ENCODE measurements at places on chromosomes 1 and 21.

- no peak for DNase-seq
Observed at GRCh38 chr1:153333902-153334301, 14.7 kb downstream of the PGLYRP4 start.

DNA sequence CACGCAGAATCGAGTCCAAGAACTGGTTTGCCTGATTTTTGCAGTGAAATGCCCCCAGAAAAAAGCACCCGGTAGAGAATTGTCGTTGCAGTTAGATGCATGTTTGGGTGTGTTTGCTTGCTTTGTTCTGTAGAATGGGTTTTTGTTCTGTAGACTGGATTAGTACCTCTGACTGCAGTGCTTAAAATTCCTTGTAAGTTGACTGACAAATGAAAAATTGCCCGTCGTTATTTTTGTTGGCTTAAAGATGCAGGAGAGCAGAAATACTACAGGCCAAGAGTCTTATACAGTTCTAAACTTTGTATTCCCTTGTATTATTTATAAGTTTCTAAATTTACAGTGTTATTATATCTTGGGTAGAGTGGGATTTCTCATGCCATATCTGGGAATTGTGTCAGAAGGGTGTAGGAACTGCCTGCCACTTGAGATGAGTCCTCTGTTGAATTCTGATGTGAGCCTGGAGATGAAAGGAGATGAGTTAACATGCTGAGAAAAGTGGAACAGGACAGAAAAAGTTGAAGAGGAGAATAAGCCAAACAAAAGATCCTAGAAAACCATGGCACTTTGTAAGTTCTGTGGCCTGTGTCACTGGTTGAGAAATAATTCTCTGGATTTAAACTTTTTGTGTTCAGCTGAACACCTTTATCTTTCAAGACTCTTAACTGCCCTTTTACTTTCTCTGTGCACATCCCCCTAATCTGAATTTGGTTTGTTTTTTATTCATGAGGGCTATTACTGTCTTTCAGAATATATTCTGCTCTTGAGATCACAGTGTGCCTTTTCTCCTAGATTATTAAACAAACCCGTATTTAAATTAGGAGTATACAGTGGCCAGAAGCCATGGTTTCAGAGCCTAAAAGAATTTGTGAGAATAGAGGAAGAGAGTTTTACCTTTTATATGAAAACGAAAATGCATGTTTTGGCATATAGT is 1.4 kb downstream of the DESI2 start:
- DNase-seq: no peak

DNA sequence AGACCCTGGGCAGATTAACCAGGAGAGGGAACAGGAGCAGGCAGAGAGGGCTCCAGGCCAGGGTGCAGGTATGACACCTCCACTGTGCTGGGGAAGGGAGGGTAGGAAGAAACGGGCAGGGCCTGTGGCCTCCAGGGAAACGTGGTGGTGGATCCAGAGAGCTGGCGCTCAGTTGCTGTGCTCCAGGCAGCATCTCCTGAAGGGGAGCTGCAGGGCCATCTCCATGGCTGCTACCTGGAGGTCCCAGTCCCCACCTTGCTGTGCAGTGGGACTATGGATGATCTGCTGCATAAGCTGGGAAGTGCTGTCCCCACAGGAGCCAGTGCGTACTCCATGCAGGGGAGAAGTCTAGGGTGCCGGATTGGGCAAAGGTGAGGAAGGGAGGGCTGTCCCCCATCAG is 125.9 kb upstream of the RUNX3 start:
- no peak for DNase-seq

- no peak for DNase-seq
Observed at GRCh38 chr1:861714-862113, 62.0 kb upstream of the SAMD11 start.

DNA sequence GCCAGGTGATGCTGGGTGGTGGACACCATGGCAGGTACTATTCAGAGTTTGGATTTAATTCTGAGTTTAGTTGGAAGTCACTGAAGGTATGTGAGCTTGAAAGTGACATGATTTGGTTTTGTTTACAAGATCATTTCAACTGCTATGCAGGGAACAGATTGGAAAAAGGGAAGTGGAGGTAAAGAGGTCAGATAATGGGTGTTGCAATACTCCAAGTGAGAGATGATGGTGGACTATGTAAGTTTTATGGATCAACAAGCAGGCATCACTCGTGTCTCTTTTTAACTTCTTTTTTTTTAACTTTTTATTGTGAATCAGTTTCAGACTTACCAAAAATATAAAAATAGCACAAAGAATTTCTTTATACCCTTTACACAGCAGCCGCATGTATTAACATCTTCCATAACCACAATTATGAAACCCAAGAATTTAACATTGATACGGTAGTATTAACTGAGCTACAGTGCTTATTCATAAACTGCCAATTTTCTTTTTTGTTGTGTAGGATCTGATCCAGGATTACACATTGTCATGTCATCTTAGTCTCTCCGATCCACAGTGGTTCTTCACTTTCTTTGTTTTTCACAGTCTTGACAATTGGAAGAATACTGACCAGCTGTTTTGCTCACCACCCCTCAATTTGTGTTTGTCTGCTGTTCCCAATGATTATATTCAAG is 24.9 kb upstream of the NHLH2 start:
- no peak for DNase-seq

DNA sequence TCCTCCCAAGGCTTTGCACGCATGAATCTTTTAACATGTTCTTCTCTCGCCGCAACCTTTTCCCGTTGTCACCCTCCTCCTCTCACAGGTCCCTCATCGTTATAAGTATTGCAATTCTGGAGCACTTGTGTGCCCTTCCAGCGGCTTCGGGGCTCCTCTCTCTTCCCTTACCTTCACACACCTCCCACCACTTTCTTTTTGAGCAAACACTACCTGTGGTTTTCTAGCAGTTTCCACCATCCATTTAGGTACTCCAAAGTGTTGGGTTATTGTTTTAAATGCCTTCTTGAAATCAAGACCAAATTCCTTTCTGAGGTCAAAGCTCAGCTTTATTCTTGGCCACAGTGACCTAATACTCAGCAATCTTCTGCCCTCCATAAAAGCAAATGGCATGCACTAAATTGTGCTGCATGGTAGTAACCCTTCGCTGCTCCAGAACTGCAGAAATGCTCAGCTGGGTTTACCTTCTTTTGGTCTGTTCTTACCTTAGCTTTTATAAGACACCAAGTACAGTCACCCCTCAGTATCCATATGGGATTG is 472.4 kb downstream of the SETD4 start:
- DNase-seq: no peak

GRCh38 chr1:23889074-23889473 is 21.0 kb upstream of the FUCA1 start:
- DNase-seq: no peak
